Effector memory CD8-positive, alpha-beta T cell (primary cell): ENCODE measurements at places on chromosomes 1 and 21.

- no peak for DNase-seq
These were observed 44.9 kb upstream of the TINAGL1 start for GRCh38 chr1:31531177-31531999.

GRCh38 chr1:100038660-100039287 is 69.0 kb downstream of the SLC35A3 start:
- DNase-seq: peak; percentile 59

DNA sequence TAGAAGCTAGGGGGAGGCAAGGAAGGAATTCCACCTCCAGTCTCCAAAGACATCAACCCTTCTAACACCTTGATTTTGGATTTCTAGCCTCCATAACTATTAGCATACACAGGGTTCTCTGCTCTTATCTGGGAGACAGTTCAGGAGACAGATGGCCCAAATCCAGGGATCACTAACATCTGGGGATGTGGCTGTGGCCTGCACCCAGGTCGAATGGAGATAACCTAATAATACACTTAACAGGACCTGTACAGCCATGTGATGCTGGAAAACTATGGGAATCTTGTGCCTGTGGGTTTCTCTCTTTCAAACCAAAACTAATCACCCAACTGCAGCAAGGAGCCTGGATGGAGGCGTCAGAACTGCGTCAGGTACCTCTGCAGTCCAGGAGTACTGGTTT is 47.6 kb downstream of the KIAA0319L start:
- DNase-seq: no peak

DNA sequence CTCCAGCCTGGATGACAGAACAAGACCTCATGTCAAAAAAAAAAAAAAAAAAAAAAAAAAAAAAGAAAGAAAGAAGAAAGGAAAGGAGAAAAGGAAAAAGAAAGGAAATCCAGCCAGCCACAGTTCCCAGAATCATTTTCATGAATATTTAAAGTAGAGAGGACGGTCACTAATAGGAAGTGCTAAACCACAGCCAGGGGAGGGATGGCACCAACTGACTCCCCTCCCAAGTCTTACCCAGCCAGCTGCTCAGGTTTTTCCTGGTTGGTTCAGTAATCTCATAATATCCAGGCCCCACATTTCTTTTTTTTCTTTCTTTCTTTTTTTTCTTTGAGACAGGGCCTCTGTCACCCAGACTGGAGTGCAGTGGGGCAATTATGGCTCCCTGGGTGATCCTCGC is 63.9 kb upstream of the AK4 start:
- no peak for DNase-seq

- no peak for DNase-seq
These were observed 69.1 kb upstream of the MRPS6 start for GRCh38 chr21:34004013-34004938.

- DNase-seq: no peak
These were observed 256.5 kb downstream of the TTLL7 start for GRCh38 chr1:83742446-83742845.

DNA sequence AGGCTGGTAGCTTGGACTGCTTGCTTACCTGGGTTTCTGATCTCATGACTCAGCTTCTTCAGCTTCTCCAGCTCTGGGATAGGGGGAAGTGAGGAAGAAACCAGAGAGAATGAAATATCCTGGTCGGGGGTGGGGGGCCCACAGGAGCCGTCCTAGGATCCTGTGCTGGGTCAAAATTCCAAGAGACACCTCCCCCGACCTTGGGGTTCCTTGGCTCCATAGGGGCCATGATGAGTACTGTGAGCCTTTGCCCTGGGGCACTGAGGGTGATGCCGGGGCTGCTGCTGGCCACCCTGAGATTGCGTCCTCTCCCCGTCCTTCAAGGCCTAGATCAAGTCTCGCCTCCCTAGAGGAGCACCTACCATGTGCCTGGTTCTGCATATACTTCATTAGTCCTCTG is 40.0 kb downstream of the MYOM3 start:
- DNase-seq: no peak

DNA sequence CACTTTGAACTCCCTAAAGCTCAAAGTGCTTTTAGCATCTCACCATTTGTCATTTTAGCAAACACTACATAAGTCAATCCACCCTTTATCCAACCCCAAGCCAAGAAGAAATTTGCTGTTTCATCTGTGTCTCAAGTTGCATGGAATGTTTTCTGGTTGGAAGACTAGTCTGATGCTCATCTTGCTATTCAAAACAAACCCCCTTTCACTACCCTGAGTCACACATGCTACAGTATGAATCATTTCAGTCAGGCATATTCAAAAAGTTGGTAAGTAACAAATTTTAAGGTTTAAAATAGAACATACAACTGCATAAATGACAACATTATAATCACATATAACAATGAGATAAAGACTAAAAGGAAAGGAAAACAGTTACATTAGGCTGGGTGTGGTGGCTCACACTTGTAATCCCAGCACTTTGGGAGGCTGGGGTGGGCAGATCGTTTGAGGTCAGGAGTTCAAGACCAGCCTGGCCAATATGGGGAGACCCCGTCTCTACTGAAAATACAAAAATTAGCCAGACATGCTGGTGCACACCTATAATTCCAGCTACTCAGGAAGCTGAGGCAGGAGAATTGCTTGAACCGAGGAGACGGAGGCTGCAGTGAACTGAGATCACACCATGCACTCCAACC is 38.7 kb downstream of the DSTYK start:
- no peak for DNase-seq

DNA sequence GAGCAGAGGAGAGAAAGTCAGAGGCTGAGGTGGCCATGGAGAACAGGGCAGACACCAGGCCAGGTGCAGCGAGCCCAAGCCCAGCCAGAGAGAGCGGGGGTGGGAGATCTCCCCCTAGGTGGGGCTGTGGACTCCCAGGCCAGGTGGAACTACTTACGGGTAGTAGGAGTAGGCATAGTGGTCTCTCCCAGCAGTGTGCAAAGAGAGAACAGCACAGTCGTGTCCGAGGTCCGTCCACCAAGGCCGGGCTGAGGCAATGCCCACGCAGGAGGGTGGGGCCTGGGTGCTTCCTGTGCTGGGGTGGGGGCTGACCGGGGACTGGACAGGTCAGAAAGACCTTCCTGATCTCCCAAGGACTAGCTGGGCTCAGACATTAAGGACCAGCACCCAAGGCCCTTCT is 263.7 kb downstream of the PTPRU start:
- no peak for DNase-seq

DNA sequence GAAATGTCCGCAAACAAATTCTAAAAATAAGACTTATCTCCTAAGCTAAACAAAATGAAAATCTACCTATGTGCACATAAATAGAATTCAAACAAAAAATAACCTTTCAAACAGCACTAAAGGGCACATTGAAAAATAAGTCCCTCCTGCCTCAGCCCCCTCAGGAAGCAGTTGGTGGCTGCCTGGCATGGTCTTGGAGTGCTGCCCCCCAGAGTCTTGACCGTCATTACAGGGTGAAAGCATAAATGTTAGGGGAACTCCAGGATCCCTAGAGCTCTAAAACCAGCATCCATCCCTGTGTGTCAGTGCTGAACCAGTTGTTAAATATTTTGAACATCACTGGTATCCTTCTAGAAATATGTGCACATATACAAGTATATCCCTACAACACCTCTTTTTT is 6.5 kb upstream of the NPL start:
- no peak for DNase-seq

DNA sequence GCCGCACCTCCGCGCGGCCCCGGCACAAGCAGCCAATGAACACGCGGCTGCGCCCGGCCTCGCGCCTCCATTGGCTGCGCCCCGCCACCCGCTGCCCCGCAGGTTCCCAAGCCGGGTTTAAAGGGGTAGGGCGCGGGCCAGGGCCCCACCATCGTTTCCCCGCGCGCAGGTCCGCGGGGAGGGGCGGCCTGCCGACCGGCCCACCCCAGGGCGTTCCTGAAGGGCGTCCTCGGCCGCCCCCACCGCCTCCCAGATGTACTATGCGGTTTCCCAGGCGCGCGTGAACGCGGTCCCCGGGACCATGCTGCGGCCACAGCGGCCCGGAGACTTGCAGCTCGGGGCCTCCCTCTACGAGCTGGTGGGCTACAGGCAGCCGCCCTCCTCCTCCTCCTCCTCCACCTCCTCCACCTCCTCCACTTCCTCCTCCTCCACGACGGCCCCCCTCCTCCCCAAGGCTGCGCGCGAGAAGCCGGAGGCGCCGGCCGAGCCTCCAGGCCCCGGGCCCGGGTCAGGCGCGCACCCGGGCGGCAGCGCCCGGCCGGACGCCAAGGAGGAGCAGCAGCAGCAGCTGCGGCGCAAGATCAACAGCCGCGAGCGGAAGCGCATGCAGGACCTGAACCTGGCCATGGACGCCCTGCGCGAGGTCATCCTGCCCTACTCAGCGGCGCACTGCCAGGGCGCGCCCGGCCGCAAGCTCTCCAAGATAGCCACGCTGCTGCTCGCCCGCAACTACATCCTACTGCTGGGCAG is at the start of gene OLIG1:
OLIG1 (plus strand) TSS at position 148 of the 750 bp plus-strand sequence; CDS start at position 254, 106 bp downstream.
- DNase-seq: no peak

DNA sequence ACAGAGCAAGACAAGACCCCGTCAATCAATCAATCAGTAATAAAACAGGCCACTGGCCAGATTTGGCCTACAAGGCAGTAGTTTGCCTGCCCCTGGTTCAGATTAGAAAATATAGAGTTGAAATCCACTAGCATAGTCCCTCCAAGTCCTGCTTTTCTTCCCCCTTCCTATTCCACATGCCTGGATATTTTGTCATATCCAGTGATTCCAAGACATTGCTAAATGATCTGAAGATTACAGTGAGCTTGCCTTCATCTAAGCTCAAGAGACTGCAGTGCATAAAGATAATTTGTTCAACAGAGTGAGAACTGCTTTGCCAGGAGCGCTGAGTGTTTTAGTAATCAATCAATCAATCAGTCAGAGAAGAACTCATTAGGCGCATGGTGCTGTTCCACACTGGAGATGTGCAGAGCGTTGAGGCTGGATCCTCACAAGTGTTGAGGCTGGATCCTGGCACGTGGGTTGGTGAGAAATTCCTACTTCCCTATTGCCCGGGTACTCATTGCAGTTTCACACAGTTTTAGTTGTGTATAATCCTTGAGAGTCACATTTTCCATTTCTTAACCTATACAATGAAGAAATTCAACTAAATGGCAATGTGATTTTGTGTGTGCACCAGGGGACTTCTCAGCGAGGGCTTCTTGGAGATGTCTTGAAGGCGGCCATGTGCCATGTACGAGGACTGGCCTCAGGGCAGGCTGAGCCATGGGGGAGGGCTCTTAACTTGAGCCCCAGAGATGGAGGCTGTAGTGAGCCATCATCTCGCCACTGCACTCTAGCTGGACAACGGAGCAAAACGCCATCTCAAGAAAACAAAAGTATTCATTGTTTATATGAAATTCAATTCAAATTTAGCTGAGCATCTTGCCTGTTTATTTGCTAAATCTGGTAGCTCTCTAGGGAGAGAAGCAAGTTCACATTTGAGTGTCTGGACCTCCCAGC is 76.3 kb downstream of the TOMM20 start:
- no peak for DNase-seq

DNA sequence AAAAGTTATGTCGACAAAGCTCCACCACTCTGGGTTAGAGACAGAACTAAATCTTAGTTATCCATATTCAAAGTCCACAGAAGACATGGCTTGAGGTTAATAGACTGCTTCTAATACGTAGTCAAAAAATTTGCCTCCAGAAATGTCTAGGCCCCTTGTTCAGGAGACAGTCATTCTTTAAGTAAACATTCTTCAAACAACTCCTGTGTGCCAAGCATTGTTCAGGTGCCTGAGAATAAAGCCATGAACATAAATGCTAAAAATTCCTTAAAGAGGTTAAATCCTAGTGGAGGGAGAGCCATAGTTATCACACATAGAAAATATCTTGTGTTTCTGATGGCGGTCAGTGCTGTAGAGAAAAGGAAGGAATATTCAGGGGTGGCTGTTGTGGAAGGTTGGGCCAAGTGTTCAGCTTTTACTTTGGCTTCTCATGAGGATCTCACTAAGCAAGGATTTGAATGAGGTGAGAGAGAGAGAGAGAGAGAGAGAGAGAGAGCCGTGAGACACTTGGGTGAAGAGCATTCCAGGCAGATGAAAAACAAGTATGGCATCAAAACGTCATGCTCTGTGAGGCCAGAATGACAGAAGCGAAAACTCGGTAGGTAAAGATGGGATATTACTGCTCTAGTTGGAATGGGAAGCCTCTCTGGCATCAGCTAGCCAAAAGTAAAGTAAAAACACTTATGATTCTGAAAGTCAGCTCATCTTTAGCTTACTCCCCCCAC is 187.1 kb downstream of the GREM2 start:
- DNase-seq: no peak

GRCh38 chr1:81379430-81379829 is 421.3 kb upstream of the ADGRL2 start:
- no peak for DNase-seq

DNA sequence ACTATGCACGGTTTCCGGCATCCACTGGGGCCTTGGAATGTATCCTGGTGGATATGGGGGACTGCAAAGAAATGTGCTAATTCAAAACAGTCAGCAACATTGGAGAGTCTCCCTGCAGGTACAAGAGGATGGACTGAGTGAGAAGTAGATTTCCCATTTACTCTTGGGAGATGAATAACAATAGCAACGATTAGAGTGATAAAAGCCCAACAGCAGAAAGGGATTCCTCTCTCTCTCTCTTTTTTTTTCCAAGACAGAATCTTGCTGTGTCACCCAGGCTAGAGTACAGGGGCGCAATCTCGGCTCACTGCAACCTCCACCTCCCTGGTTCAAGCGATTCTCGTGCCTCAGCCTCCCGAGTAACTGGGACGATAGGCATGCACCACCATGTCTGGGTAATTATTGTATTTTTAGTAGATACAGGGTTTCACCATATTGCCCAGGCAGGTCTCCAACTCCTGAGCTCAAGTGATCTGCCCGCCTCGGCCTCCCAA is 5.0 kb upstream of the SHCBP1L start:
- no peak for DNase-seq

DNA sequence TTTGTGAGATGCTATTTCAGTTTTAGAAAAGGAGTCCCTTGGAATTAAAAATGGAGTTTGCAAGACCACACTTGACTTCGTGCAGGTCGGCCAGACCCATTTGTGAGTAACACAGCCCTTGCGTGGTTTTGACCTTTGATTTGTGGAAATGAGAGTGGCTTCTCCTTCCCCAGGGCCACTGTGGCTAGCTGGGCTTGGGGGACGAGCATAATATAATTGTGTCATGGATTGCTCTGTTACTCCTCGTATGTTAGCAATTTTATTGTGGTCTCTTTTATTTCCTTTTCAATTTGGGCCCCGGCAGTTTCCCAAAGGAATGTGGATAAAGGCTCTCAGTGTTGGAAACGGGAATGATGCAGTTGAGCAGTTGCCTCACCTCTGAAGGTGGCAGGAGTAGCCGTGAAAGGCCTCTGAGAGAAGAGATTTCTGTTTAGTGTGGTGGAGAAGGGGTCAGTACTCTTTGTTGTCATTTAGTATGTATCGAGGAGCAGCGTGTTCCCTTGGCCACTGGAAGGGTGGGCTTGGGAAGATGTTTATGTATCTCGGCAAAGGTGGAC is 194.6 kb downstream of the PBX1 start:
- no peak for DNase-seq

DNA sequence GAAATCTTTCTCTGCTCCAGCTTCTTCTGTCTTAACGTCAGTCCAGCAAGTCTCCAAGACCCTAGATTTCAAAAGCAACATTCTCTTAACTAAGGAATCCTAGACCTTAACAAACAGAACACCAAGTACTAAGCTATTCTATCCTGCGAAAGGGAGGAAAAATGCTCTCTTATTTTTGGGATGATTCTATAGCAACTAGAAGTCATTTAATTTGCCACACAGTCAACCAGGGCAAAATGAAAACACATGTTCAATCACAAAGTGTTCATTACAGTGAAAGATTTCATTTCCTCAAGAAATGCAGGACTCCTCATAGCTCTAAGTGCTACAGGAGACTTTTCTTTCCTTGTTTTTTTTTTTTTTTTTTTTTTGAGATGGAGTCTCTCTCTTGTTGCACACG is 36.2 kb upstream of the DOCK7 start:
- DNase-seq: no peak
